ENCODE measurements at places on chromosomes 5 and 9.

- DNase-seq: no peak
Observed at GRCh38 chr5:39446231-39446630, 21.5 kb upstream of the DAB2 start.

DNA sequence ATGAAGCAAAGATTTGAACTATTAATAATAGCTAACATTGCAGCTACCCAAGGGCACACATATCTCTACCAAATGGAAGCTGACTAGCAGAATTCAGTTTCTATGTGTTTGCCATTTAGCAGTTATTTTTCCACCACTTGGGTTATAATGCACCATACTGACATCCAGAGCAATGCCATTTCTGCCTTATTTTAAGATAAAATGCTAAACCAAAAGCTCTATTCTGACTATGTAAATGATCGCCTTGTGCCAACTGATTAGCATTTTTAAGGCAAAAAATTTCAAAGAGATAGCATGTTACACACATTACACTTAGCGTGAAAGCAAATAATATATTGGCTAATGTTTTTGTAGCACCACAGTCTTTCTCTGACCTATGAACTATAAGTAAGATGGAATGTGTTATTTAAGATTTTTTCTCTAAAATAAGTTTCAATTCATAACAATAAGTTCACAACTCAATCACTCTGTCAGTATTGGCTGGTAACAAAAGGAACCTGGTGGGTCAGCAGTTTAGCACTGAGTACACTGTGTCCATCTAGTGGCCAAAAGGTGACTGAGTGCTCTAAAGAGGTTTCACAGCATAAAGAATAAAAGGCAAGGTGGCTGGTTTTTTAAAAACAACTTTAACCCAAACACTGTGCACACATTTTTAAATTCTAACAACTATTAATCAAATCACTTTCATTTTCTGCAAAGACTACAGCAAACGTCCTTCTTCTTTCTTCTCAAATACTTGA, 443.5 kb downstream of the PDE4D start:
- no peak for DNase-seq

- no peak for DNase-seq
Observed at GRCh38 chr5:123099514-123100151, 10.6 kb downstream of the PRDM6 start.

DNA sequence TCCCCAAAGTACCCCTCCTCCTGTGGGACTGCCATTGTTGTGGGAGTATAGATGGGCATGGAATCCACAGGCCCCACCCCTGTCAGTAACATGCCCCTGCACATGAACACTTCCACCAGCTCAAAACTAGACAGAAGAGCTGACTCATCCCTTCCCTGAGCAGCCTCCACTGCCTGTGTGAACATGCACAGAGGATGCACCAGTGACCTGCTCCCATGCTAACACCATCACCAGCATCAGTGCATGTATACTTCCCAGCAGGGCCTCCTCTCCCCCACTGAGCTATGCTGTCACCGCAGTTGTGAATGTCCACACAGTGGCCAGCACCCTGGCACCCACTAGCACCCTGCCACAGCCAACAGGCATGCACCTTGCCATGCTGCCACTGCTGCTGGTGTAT, 939.8 kb downstream of the EFNA5 start:
- DNase-seq: no peak

- no peak for DNase-seq
Observed at GRCh38 chr9:132238992-132239391, 77.1 kb downstream of the NTNG2 start.

GRCh38 chr9:132857031-132857430, 21.1 kb downstream of the AK8 start:
- DNase-seq: no peak

DNA sequence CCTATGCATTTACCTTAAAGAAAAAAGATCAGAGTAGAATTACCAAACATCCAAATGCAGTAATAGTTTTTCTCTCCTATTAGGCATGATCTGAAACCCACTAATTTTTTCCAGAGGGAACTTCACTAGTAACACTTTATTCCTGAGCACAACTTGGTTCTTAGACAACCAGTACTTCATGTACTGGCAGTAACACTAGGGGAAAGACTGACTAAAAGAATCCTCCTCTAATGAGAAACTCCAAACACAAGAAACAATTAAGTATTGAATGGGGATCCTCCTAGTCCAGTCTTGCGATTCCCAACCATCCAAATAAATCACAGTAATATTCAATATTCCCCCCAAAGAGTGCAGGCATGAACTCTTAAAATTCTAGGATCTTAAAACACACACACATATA, 48.9 kb downstream of the ZNF608 start:
- no peak for DNase-seq

- no peak for DNase-seq
Observed at GRCh38 chr5:152462021-152462721, 57.1 kb upstream of the NMUR2 start.

- DNase-seq: no peak
Observed at GRCh38 chr5:66757834-66758371, 161.7 kb downstream of the MAST4 start.

- peak; percentile 95 for DNase-seq
Observed at GRCh38 chr5:150544611-150545219, 36.8 kb downstream of the NDST1 start.

DNA sequence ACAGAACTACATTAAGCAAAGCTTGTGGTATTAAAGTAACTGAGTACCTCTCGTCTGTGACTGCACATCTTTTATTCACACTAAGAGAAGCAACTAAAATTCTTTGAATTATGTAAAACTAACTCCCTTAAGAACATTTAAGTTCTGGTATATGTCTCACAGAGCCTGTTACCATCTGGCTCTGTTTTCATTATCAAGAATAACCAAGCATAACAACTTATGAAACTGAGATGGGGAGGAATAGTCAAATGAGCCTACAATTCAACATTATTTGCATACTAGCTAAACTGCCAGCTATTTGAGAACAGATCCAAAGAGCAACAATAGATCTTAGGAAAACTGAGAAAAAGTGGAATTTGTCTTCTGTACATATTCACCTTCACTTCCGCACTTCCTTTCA, 25.3 kb upstream of the ISOC1 start:
- DNase-seq: no peak

DNA sequence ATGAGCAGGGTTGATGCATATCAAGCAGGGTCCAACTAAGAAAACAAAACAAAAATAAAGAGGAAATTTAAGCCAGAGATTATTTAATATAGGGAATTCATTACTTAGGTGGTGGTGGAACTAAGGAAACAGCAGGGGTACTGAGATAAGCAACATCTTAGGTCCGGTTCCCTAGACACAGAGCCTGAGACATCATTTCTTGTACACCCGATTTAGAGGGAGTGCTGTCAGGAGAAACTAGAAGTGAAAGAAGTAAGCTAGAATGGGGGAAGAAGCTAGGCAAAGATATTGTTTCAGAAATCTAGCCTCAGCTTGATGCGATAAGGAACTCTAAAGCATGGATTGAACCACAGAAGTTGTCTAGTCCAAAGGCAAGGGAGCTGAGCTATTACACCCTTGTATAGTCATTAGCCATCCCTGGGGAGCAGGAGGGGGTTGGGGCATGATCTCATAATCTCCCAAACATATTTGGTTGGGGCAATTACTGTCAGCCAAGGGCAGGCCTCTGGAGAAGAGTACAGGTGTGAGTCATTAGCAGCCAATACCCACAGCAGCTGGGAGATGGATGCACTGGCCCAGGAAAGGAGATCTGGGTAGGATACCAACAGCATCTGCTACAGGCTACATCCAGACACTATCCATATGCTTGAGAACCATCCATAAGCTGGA, 194.5 kb downstream of the ARL15 start:
- DNase-seq: no peak

DNA sequence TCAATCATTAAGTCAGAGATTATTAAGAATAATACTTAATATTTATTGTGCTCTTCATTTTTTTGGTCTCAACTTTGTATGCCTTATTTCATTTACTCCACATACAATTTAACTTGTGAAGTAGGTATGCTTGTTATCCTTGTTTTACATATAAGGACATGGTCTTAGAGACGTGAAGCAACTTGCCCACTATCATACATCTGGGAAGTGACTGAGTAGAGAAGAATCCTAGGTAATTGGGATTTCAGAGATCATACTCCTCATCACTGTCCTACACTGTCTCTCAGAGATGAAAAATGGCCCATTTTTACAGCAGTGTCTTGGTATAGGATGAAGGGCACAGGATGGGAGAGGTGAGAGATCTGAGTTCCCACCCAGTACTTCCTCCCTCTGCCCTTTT, 23.3 kb downstream of the DMRT2 start:
- DNase-seq: no peak

DNA sequence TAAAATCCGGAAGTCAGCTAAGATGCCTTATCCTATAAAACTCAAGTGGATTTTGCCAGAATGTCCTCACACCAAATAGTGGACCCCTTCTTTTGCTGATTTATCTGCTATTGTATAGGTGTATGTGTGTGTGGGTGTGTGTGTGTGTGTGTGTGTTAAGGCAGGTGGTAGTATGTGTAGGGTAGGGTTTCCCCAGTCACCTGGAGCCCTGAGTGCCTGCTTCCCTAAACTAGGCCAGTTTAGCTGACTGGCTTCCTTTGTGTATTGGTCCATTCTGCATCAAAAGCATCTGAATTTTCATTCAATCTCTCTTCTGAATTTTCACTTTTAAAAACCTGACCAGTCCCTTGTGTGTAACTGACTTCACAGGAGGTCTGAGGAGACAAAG, 42.2 kb upstream of the LCP2 start:
- no peak for DNase-seq

- DNase-seq: no peak
Observed at GRCh38 chr9:72906810-72907209, 46.0 kb downstream of the ALDH1A1 start.

DNA sequence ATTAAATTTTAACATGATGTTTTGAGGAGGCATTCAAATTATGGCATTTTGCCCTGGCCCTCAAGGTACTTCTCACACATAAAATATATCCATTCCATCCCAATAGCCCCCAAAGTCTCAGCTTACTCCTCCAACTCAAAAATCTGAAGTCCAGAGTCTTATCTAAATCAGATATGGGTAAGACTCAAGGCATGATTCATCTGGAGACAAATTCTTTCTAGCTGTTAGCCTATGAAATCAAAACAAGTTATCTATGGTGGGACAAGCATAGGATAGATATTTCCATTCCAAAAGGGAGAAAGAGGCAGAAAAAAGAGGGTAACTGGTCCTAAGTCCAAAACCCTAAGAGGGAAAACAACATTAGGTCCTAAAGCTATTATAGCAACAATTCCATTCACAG, 408.4 kb downstream of the ZNF608 start:
- no peak for DNase-seq

DNA sequence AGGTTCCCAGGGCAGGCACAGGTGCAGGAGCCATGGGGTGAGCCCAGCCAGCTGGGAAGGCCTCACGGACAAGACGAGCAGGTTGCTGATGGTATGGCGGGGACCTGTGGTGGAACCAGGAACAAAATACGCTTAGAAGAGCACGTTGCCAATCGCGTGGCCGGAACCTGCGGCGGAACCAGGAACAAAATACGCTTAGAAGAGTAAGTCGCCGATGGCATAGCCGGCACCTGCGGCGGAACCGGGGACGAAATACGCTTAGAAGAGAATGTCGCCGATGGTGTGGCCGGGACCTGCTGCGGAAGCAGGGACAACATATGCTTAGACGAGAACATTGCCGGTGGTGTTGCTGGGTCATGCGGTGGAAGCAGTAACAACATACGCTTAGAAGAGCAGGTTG, 23.5 kb upstream of the SPATA31E1 start:
- DNase-seq: no peak

DNA sequence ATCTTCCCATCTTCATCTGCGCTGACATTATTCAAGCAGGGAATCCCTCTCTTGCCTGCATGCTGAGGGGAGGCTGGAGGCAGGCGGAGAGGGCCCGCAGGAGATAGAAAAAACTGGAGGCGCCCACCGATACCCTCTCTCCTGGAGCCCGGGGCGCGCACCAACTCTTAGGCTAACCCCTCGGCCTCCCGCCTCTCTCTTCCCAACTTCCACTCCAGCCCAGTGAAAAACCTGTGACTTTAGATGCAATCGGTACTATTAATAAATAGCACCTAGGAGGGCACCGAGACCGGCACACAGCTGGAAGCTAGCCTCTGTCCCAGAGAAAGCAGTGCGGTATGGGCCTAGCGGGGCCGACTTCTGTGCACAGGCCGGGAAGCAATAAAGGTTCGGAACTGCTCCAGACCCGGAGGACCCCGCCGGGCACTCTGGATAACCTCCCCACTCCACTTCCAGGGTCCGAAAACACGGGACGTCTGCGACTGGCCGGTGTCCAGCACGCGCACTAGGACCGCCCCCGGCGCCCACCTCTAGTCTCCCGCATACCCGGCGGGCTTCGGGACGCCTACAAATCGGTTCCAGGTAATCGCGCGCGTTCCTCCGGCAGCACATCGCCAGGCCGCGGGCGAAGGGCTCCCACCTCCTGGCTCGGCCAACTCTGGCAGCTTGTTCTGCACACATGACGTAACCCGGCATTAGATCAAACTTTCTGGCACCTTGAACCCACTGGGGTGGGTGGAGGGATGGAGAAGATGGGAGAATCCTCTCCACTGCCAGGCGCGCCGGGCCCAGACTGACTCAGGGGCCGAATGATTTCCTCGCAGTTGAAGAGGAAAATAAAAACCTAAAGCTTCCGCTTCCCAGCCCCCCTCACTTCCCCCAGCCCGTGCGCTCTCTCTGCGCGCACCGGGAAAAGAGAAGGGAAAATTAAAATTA, 1.4 kb downstream of the EFNA5 start:
- peak; percentile 17 for DNase-seq

DNA sequence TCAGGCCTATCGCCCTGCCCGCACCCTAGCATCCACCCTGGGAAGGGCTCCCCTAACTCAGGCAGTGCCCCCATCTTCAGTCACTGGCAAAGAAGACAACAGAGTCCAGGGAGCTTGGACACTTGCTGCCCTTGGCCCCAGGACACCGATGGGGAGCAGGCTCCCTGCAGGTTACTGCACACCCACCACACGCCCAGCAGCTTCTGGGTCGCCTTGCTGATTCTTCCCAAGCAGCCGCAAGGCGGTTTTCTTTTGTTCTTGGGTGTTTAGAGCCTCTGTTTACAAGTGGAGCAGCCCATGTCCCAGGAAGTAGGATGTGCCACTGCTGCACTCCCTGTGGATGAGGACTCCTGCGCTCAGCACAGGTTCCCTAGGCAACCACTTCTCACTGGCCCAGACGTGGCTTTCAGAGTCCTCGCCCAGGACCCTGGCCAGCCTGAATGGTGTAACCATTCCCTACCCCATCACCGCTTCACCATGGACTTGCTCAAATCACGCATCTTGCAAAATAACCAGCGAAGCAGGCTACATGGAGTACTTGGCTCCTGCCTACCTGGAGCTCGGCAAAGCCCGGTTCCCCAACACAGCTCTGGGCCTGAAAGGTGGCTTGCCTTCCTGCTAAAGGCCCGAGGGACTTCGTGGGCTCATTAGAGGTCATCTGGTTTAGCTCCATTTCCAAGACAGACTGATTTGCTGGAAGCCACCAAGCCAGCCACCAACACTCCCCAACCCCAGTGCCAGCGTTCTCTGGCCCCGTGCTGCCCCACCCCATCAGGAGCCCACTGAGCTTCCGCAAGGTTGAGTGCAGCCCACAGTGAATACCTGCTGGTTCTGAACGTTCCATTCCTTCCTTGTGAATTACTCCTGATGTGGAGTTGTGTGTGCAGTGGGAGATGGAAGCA, 60.0 kb downstream of the PSMB7 start:
- DNase-seq: peak; percentile 8

- no peak for DNase-seq
Observed at GRCh38 chr5:84255315-84255714, 129.4 kb downstream of the EDIL3 start.

- no peak for DNase-seq
Observed at GRCh38 chr9:103296189-103296588, 301.1 kb downstream of the CYLC2 start.

GRCh38 chr5:73322437-73323076, 126.0 kb downstream of the FOXD1 start:
- DNase-seq: no peak

All from GM10248 (cell line).